Stomach (tissue), 19 donors: ENCODE measurements at places on chromosomes 11 and 22. TPM values are rescaled to one million over a fixed set of nuclear protein-coding genes. Genes with fewer than 3 reads are reported as not detected.

GRCh38 chr11:131331546-131331945, 38.9 kb upstream of the NTM start:
- H3K36me3 ChIP-seq = no peaks in the 10 kb centered on the region
- no peaks in the 10 kb centered on the region for H3K4me1 ChIP-seq
- no peak for DNase-seq

DNA sequence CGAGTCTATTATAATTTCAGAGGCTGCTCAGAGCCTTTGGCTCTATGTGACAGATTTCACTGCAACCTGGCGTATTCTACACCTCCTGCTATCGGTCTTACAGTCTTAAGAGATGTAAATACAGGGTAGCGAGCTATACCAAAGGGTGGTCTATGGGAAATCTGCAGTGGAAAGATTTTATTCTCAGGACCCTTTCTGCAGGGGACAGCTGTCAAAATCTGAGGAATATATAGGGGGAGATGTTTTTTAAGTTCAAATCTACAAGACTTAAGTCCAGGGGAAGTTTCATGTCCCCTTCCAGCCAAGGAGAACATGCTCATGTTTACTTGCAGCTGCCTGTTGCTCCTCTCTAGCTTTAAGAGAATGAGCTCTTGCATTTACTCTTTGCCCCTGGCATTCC, 62.7 kb downstream of the MICAL2 start:
- no peaks in the 10 kb centered on the region for H3K27me3 ChIP-seq
- no peak overlapping the region for H3K4me3 ChIP-seq
- H3K36me3 ChIP-seq = peaks cover 3% of the 10 kb centered on the region
- no peak overlapping the region for H3K27ac ChIP-seq
- no peak for DNase-seq
- peaks cover 41% of the 10 kb centered on the region for H3K4me1 ChIP-seq

GRCh38 chr11:30196400-30197206, 34.2 kb upstream of the FSHB start:
- no peak overlapping the region for H3K4me3 ChIP-seq
- peaks cover 6% of the 10 kb centered on the region for H3K4me1 ChIP-seq
- no peaks in the 10 kb centered on the region for H3K27me3 ChIP-seq
- DNase-seq = peak; percentile 90
- H3K27ac ChIP-seq = no peak overlapping the region
- no peaks in the 10 kb centered on the region for H3K36me3 ChIP-seq

- no peak overlapping the region for H3K27ac ChIP-seq
- no peak for DNase-seq
- H3K36me3 ChIP-seq = no peaks in the 10 kb centered on the region
- peaks cover 16% of the 10 kb centered on the region for H3K27me3 ChIP-seq
- H3K4me3 ChIP-seq = no peak overlapping the region
- no peaks in the 10 kb centered on the region for H3K4me1 ChIP-seq
Measured at GRCh38 chr11:130980071-130980862, 64.0 kb upstream of the SNX19 start.

- no peaks in the 10 kb centered on the region for H3K27me3 ChIP-seq
- no peak overlapping the region for H3K27ac ChIP-seq
- no peak for DNase-seq
- H3K36me3 ChIP-seq = peaks cover under 1% of the 10 kb centered on the region
- H3K4me1 ChIP-seq = no peaks in the 10 kb centered on the region
Measured at GRCh38 chr11:126012852-126013251, 49.8 kb downstream of the CDON start.

GRCh38 chr11:64466115-64466718, 107.3 kb downstream of the RPS6KA4 start:
- H3K4me1 ChIP-seq = no peaks in the 10 kb centered on the region
- no peak overlapping the region for H3K4me3 ChIP-seq
- no peak overlapping the region for H3K27ac ChIP-seq
- H3K27me3 ChIP-seq = no peaks in the 10 kb centered on the region

DNA sequence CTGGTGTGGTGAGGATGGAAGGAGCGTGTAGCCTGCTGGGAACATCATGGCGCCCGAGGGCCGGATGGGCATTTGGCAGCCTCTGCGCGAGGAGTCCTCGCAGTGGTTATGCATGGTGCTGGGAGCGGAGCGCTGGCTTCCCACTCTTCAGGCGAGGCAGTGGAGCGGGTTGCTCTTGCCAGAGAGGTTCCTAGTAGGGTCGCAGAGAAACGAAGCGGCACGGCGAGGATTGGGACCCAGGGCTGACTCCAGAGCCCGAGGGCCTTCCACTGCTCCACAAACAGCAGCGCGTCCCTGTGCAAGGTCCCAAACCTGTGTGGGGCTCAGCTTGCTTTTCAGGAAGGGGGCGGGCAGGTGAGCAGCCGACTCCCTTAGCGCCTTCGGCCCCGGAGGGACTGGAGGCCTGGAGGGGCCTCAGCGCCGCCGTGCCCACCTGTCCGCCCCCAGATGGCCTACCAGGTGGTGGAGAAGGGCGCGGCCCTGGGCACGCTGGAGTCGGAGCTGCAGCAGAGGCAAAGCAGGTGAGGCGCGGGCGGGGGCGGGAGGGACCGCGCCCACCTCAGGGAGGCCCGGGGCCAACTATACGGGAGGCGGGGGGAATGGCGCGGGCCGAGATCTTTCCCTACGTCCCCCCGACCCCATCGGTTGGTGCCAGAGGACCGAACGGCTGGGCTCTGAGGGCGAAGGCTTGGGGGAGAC, 7.2 kb downstream of the ATG16L2 start:
- H3K27ac ChIP-seq = peak overlapping the region; percentile 83
- peaks cover 21% of the 10 kb centered on the region for H3K4me1 ChIP-seq
- peak overlapping the region; percentile 47 for H3K4me3 ChIP-seq
- no peaks in the 10 kb centered on the region for H3K36me3 ChIP-seq
- no peaks in the 10 kb centered on the region for H3K27me3 ChIP-seq

- no peak for DNase-seq
- H3K4me3 ChIP-seq = no peak overlapping the region
- no peaks in the 10 kb centered on the region for H3K27me3 ChIP-seq
- H3K4me1 ChIP-seq = no peaks in the 10 kb centered on the region
- no peaks in the 10 kb centered on the region for H3K36me3 ChIP-seq
- H3K27ac ChIP-seq = no peak overlapping the region
Measured at GRCh38 chr11:6968816-6969215, 42.6 kb downstream of the ZNF215 start.

DNA sequence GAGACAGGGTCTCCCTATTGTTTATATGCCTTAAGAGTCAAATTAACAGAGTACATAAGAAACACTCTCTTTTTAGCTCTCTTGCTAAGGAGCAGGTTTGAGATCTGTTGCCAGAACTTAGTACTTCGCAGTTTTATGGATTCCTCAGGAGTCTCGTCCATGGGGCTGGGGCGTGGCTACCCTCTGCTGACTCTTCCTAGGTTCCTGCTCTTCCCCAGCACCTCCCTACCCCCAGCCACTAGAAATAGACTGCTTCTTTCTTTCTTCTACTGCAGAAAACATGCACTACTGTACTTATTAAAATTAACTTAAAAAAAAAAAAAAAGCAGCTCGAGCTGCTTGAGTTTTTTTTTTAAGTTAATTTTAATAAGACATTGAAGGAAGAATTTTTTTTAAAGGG, 8.0 kb downstream of the FAM118B start:
- no peaks in the 10 kb centered on the region for H3K27me3 ChIP-seq
- no peak overlapping the region for H3K27ac ChIP-seq
- H3K4me1 ChIP-seq = peaks cover 51% of the 10 kb centered on the region
- DNase-seq = no peak
- H3K4me3 ChIP-seq = no peak overlapping the region
- no peaks in the 10 kb centered on the region for H3K36me3 ChIP-seq

GRCh38 chr11:26847977-26848376, 126.1 kb upstream of the SLC5A12 start:
- H3K27me3 ChIP-seq = no peaks in the 10 kb centered on the region
- DNase-seq = no peak
- H3K4me3 ChIP-seq = no peak overlapping the region
- H3K36me3 ChIP-seq = no peaks in the 10 kb centered on the region
- no peaks in the 10 kb centered on the region for H3K4me1 ChIP-seq
- no peak overlapping the region for H3K27ac ChIP-seq

DNA sequence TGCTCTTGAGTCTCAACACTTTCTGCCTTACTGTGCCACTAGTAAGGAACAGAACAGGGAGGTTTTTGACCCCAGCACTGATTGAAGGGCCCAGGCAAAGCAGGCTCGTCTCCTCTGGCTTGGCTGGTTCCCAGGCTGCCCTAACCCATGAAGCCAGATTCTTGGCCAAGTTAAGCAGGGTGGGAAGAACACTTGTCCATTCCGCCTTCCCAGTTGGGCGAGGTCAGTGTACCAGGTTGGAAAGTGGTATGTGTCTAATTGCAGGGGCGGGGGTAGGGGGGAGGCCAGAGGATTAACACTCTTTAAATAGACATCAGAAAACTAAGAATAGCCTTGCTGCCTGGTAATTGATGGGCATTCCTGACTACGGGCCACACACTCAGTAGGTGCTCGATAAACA, 14.4 kb downstream of the TIMP3 start:
- H3K4me1 ChIP-seq = peaks cover 7% of the 10 kb centered on the region
- no peak overlapping the region for H3K27ac ChIP-seq
- no peaks in the 10 kb centered on the region for H3K36me3 ChIP-seq
- no peaks in the 10 kb centered on the region for H3K27me3 ChIP-seq
- no peak for DNase-seq

- no peak for DNase-seq
- H3K27me3 ChIP-seq = no peaks in the 10 kb centered on the region
- H3K4me1 ChIP-seq = no peaks in the 10 kb centered on the region
- no peak overlapping the region for H3K4me3 ChIP-seq
- no peak overlapping the region for H3K27ac ChIP-seq
Measured at GRCh38 chr11:129968591-129969419, 33.8 kb downstream of the PRDM10 start.

DNA sequence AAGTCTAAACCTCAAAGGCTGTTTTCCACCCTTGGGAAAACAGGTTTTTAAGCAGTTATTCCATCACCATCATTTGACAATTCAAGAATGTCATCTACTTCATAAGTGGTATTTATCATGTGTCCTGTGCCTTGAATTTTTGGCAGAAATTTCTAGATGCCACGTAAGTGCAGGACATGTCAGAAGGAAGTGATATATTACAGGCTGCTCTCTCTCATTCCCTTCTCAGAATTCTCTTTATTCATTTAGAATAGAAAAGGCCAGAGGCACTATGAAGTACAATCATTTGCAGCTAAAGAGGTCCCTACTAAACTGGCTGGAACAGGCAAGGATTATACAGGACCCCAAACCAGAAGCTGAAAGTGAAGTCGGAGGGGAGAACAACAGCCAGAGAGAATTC, 11.9 kb downstream of the RBFOX2 start:
- no peaks in the 10 kb centered on the region for H3K36me3 ChIP-seq
- H3K4me1 ChIP-seq = peaks cover 74% of the 10 kb centered on the region
- H3K27me3 ChIP-seq = no peaks in the 10 kb centered on the region
- H3K27ac ChIP-seq = peak overlapping the region; percentile 60

DNA sequence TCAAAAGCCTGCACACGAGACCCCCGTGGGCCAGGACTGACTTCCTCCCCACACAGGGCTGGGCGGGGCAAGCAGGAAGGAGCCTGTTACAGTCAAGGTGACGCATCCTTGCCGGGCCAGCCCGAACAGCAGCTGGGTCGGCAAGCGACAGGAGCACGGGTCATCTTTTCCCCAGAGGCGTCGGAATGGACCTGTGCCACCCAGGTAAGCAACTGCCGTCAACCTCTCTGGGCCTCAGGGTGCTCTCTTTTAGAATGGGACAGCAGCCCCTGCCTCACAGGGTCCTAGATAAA, at the start of gene CYTH4:
Gene CYTH4, plus strand, starts transcription at position 124 of the 293 bp plus-strand sequence. Its CDS starts 62 bp downstream, at position 186.
- DNase-seq = peak; percentile 74
- H3K4me3 ChIP-seq = peak within 1 kb of the TSS; percentile 47
- peak within 1 kb of the TSS; percentile 23 for H3K27ac ChIP-seq
- H3K27me3 ChIP-seq = peaks cover 22% of the 10 kb centered on the region
- no peaks in the 10 kb centered on the region for H3K36me3 ChIP-seq

DNA sequence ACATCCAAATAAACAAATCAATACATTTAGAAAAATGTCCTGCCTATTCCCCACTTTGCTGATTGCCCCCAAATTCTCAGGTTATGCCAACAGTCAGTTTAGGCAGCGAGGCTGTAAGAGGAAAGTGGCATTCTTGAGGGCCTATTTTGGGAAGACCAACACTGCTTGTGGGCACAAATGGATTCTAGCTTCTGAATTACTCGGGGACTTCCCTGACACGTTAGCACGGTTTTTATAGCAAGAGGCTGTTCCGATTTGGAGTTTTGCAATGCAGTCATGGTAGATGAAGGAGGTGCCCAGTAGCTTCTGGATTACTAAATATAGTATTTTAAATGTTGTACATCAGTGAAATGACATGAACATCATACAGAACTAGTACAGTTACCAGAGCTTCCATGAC, 13.1 kb downstream of the RCN1 start:
- H3K4me1 ChIP-seq = peaks cover 9% of the 10 kb centered on the region
- DNase-seq = no peak
- H3K27me3 ChIP-seq = no peaks in the 10 kb centered on the region
- no peak overlapping the region for H3K27ac ChIP-seq
- no peak overlapping the region for H3K4me3 ChIP-seq
- H3K36me3 ChIP-seq = peaks cover 66% of the 10 kb centered on the region

GRCh38 chr11:119370486-119371046, 10.9 kb downstream of the USP2 start:
- H3K4me3 ChIP-seq = no peak overlapping the region
- H3K27me3 ChIP-seq = peaks cover 2% of the 10 kb centered on the region
- H3K27ac ChIP-seq = peak overlapping the region; percentile 79

DNA sequence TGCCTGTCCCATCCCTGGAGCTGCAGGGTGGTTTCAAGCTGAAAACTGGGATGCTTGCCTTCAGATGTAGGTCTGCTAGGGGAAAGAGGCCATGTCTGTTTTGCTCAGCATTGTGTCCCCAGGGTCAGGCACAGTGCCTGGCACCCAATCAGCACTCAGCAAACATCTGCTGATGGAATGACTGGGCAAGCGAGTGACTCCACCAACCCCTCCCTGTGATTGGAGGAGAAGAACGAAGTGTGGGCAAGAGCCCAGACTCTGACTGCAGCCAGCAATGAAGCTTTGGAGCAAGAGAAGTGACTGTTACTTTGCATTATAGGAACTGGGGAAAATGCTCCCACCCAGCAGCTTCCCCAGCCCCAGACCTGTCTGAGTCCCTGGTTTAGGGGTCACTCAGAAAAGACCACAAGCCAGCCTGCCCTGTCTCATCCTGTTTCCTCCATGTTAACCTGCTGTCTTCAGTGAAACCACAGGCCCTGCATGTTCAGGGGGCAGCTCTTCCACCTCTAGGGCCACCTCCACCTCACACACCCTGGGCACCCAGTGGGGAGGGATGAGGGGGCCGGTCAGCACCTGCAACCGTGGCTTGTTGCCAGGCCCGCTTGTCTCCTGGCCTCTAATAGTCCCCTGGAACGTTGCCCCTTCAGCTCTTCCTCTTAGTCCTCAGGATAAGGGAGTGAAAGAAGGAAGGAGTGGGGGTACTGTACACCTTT, 147.4 kb downstream of the TRIM29 start:
- H3K4me1 ChIP-seq = peaks cover 21% of the 10 kb centered on the region
- H3K27me3 ChIP-seq = no peaks in the 10 kb centered on the region
- H3K27ac ChIP-seq = no peak overlapping the region
- no peaks in the 10 kb centered on the region for H3K36me3 ChIP-seq

APOBEC3B gene
- 1.7 TPM for polyA plus RNA-seq

CAVIN3 gene
- polyA plus RNA-seq = 119 TPM

CPT1A gene
- 10.3 TPM for polyA plus RNA-seq

CASP5 gene
- polyA plus RNA-seq = not detected

RELT gene
- 1.6 TPM for polyA plus RNA-seq

MMP27 gene
- polyA plus RNA-seq = not detected

GAB4 gene
- polyA plus RNA-seq = not detected

SNX15 gene
- 20.0 TPM for polyA plus RNA-seq

LMNTD2 gene
- polyA plus RNA-seq = 9.2 TPM

OPCML gene
- 0.06 TPM for polyA plus RNA-seq

OR56A1 gene
- polyA plus RNA-seq = not detected

GGTLC2 gene
- polyA plus RNA-seq = not detected
